Activated CD8-positive, alpha-beta T cell treated with anti-CD3 and anti-CD28 coated beads, Interleukin-2, amount 10 ng/mL, durations not matched to agents 7 days and 5 days (primary cell): ENCODE measurements at places on chromosomes 5 and 9. TPM values are rescaled to one million over a fixed set of nuclear protein-coding genes. Genes with fewer than 3 reads are reported as not detected.
A peak's percentile ranks its signal among the peaks of the same experiment; 100 is the strongest.

Gene PDGFRB
- 47.0 TPM for total RNA-seq

Gene CARTPT
- total RNA-seq = not detected

Gene SH3GL2
- total RNA-seq = not detected

Gene TAF11L5
- not detected for total RNA-seq

Gene RARS1
- 76.4 TPM for total RNA-seq

DNA sequence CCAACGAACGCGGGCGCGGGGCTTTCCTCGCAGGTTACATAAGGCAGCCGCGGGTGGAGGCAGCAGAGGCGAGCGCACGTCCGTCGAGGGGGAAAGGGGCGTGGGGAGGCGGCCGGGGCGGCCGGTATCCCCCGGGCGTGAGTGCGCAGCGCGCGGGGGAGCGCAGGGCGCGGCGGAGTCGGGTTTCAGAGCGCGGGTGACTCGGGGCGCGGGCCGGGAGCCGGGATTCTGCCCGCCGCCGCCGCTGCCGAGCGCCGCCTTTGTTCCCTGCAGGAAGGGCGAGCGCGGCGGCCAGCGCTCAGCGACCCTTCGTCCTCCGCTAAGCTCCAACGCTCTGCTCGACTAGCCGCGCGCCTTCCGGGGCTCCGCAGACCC, at the start of gene COL15A1:
Gene COL15A1 (plus strand): TSS at position 226 of the 375 bp plus-strand sequence. CDS start 155 bp downstream, outside the sequence.
- H3K27me3 ChIP-seq = peaks cover 73% of the 10 kb centered on the region
- no peaks in the 10 kb centered on the region for H3K36me3 ChIP-seq
- H3K4me1 ChIP-seq = peaks cover 20% of the 10 kb centered on the region
- no peak for DNase-seq
- H3K4me3 ChIP-seq = peak within 1 kb of the TSS; percentile 49
- H3K27ac ChIP-seq = no peak within 1 kb of the TSS

- no peak for DNase-seq
- H3K27ac ChIP-seq = no peak overlapping the region
- no peaks in the 10 kb centered on the region for H3K36me3 ChIP-seq
- no peak overlapping the region for H3K4me3 ChIP-seq
- peaks cover 6% of the 10 kb centered on the region for H3K27me3 ChIP-seq
- no peaks in the 10 kb centered on the region for H3K4me1 ChIP-seq
These were observed 668 bp downstream of the RANBP3L start for GRCh38 chr5:36300927-36301540.

DNA sequence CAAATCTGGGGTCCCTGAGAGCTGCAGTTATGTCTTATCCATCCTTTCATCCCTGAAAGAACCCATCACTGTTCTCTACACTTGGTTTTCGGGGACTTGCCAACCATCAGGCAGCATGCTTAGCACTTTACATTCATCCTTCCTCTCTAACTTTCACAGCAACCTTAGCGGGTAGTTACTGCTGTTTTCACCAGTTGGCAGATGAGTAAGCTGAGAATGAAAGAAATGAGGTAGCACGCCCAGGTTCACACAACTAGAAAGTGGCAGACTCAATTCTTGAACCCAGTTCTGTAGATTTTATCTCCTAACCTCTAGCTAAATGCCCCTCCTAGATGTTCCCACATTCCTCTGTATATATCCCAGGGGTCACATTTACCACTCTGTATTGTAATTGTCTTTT, 342.0 kb upstream of the WWC1 start:
- H3K27me3 ChIP-seq = no peaks in the 10 kb centered on the region
- H3K27ac ChIP-seq = no peak overlapping the region
- no peak for DNase-seq
- H3K4me3 ChIP-seq = no peak overlapping the region

- peaks cover 10% of the 10 kb centered on the region for H3K27me3 ChIP-seq
- no peaks in the 10 kb centered on the region for H3K4me1 ChIP-seq
- no peaks in the 10 kb centered on the region for H3K36me3 ChIP-seq
These were observed 139.6 kb downstream of the CMYA5 start for GRCh38 chr5:79829260-79829659.

- no peak overlapping the region for H3K27ac ChIP-seq
- H3K36me3 ChIP-seq = no peaks in the 10 kb centered on the region
- DNase-seq = no peak
- no peak overlapping the region for H3K4me3 ChIP-seq
- no peaks in the 10 kb centered on the region for H3K27me3 ChIP-seq
These were observed 178.4 kb downstream of the GOLPH3 start for GRCh38 chr5:31995714-31996113.
